Natural killer cell (primary cell): ENCODE measurements at places on chromosomes 3 and 15. TPM values are rescaled to one million over a fixed set of nuclear protein-coding genes. Genes with fewer than 3 reads are reported as not detected.

DNA sequence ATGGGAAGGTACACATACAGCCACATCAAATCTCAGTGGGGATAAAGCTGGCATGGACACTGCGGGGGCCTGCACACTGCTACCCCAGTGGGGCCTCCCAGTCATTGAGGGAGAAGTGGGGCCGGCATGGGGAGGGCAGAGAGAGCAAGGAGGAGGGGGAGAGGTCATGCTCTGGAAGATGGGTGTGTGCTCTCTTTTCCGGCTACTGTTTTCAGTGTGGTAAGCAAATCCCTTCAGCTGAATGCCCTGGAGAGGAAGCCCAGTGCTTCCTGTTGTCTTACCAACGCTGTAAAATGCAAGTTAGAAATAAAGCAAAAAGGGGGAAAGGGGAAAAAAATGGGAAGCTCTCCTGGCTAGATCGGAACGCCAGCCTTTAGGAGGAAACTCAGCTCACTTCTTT lies 30.8 kb downstream of the NRROS start:
- no peak overlapping the region for H3K27ac ChIP-seq
- H3K4me1 ChIP-seq = peaks cover 8% of the 10 kb centered on the region
- no peaks in the 10 kb centered on the region for H3K36me3 ChIP-seq
- DNase-seq = no peak

DNA sequence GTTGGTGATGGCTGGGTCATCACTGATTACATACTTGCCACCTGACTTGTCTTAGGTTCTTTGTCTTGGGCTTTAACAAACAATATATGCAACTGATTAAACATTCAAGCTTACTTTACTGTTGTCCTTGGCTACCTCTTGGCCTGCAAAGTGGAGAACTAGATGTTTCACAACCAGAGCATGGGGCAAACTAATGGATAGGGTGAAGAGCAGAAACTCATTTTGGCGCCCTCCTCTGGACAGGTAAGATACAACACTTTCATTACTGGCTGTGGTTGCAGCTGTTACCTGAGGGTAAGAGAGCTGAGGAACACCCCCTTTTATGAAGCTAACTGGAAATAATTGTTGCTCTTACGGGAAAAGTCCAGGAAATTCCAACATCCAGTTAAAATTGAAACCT lies 262.1 kb downstream of the NAALADL2 start:
- H3K27me3 ChIP-seq = no peaks in the 10 kb centered on the region
- no peaks in the 10 kb centered on the region for H3K36me3 ChIP-seq
- H3K4me1 ChIP-seq = no peaks in the 10 kb centered on the region

GRCh38 chr3:108134555-108134880 lies 43.7 kb upstream of the CD47 start:
- no peaks in the 10 kb centered on the region for H3K27me3 ChIP-seq
- no peak for DNase-seq
- no peaks in the 10 kb centered on the region for H3K36me3 ChIP-seq
- H3K4me1 ChIP-seq = peaks cover 9% of the 10 kb centered on the region
- peak overlapping the region; percentile 70 for H3K27ac ChIP-seq

DNA sequence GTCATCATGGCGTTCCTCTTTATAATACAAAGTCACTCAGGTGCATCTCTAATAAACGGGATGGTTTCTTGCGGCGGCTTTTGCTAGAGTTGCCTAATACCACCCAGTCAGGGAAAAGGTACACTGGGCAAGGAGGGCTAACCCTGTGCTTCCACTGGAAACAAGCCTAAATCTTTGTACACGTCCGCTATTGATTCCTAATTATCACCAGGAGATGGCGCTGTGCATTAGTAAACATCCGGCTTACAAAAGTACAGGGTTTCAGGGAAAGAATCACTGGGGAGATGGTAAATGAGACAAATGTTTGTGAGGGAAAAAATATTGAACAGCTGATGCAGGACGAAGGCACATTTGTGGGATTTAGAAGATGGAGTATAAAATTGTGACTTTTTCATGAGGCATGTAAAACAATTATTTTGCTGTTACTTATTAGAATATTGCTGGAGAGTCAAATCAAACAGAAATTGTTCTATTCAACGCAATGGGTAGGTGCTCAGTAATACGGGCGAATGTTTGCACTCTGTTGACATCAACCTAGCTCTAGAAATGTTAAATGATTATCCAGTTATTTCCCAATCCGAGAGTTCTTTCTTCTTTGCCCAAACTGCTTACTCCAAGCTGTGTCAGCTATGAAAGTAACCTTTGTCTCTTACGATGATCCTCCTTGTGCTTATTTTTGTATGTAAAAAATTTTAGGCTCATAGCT lies 50.6 kb downstream of the GMNC start:
- no peaks in the 10 kb centered on the region for H3K27me3 ChIP-seq
- peak; percentile 4 for DNase-seq
- no peaks in the 10 kb centered on the region for H3K36me3 ChIP-seq
- no peak overlapping the region for H3K4me3 ChIP-seq

DNA sequence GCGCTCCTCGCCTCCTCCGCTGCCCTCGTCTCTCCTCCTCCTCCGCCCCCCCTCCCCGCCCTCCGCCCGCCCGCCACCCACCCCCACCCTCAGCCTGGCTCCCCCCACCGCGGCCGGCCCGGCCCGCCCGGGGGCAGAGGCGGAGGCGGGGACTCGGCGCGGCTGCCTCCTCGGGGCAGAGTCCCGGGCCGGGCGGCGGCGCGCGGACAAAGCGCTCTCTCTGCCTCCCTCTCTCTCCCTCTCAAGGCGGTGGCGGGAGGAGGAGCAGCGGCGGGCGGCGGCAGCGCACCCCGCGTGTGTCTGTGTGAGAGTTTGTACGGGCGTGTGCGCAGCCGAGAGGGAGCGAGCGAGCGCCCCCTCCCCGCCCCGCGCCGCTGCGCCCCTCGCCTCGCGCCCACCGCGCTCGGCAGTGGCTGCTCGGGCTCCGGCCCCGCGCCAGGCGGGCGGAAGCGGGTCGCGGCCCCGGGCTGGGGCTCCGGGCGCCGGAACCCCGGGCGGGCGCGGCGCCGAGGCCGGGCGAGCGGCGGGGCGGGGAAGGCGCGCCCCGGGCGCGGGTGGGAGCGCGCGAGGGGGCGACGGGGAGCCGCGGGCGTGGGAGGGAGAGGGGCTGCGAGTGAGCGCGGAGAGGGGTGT lies at the start of gene IGF2BP2:
TSS of gene IGF2BP2 (minus strand) at position 37 of the 633 bp plus-strand sequence. CDS start 82 bp downstream, outside the sequence.
- H3K27me3 ChIP-seq = peaks cover 30% of the 10 kb centered on the region
- peak; percentile 51 for DNase-seq
- H3K27ac ChIP-seq = peak within 1 kb of the TSS; percentile 50
- peaks cover 23% of the 10 kb centered on the region for H3K4me1 ChIP-seq
- H3K4me3 ChIP-seq = peak within 1 kb of the TSS; percentile 61
- no peaks in the 10 kb centered on the region for H3K36me3 ChIP-seq

- no peaks in the 10 kb centered on the region for H3K36me3 ChIP-seq
- no peaks in the 10 kb centered on the region for H3K27me3 ChIP-seq
- no peak overlapping the region for H3K4me3 ChIP-seq
- DNase-seq = no peak
Observed at GRCh38 chr3:4503050-4503449, 9.9 kb downstream of the ITPR1 start.

- no peaks in the 10 kb centered on the region for H3K36me3 ChIP-seq
- H3K4me1 ChIP-seq = no peaks in the 10 kb centered on the region
- no peak overlapping the region for H3K4me3 ChIP-seq
- DNase-seq = no peak
- H3K27ac ChIP-seq = no peak overlapping the region
- no peaks in the 10 kb centered on the region for H3K27me3 ChIP-seq
Observed at GRCh38 chr3:72299823-72300222, 514.9 kb upstream of the PROK2 start.

The LRRC2 gene
- total RNA-seq = not detected

GRCh38 chr3:4753073-4753691 lies 226.1 kb upstream of the BHLHE40 start:
- H3K4me1 ChIP-seq = peaks cover 75% of the 10 kb centered on the region
- H3K27me3 ChIP-seq = no peaks in the 10 kb centered on the region
- peak overlapping the region; percentile 4 for H3K27ac ChIP-seq
- no peak overlapping the region for H3K4me3 ChIP-seq

The LOXL1 gene
- 1.1 TPM for total RNA-seq

The AP2M1 gene
- total RNA-seq = 157 TPM

DNA sequence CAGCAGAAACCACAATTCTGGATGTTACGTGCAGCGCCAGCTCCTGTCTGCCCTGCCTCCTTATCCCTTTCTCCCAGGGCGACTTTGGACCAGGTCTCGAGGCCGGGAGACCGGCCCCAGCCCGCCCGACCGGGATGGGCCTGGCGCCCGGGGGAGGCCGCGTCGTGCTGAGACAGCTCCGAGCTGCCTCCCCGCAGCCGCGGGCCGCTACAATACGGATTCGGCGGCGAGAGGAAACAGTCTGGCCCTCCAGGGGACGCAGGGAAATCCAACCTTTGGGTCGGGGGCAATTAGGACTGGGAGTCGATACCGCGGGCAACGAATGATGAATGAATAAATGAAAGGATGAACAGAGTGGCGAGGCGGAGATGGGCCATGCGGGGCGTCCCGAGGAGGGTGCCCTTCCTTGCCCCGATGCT lies 537 bp downstream of the GRAMD2A start:
- no peak overlapping the region for H3K27ac ChIP-seq
- H3K4me1 ChIP-seq = peaks cover 6% of the 10 kb centered on the region
- peaks cover 2% of the 10 kb centered on the region for H3K27me3 ChIP-seq
- DNase-seq = no peak

The SCAANT1 gene
- not detected for total RNA-seq

DNA sequence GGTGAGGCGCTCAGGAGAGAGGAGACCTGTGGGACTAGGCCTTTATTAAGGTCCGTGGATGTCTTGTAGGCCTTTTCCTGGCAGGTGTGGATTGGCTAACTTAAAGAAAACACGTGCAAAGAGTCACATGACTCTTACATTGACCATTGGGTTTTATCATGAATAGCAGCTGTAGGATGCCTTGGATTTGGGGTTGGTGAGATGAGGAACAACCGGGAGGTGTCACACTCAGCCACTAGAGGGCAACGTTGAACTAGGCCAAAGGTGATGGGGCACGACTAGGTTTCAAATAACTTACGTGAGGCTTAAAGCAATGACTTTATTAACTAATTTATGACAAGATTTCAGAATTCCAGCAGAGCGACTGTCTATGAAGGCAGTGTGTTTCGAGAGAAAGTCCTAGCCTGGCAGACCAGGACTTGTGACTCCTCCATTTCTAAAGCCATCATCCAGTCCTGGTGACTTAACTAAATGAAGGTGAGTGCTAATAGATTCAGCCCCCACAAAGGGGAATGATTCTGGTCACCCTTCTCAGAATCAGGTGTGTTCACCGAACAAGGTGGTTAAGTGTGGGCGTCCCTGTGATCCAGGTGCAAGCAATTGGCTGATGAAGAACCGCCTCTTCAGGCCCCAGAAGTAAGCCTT lies 345.6 kb downstream of the MCTP2 start:
- H3K27ac ChIP-seq = no peak overlapping the region
- no peak overlapping the region for H3K4me3 ChIP-seq
- H3K27me3 ChIP-seq = peaks cover 12% of the 10 kb centered on the region
- H3K36me3 ChIP-seq = no peaks in the 10 kb centered on the region
- DNase-seq = peak; percentile 58

The CHRM5 gene
- total RNA-seq = 0.12 TPM

DNA sequence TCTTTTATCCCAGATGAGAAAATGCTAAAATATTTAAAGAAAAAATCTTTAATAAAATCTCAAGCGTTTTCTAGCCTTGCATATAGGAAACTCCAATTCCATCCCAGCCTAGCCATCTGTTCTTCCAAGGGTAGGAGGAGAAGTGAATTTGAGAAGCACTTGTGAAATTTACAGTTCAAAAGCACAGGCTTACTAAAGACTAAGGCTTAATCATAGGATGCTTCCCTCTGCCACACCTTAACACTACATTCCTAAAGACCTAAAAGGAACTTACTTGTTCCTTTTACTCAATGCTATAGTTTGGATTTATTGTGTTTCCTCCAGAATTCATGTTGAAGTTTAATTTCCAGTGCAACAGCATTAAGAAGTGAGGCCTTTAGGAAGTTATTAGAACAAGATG lies 764.8 kb upstream of the CADM2 start:
- no peaks in the 10 kb centered on the region for H3K4me1 ChIP-seq
- DNase-seq = no peak
- H3K27me3 ChIP-seq = no peaks in the 10 kb centered on the region
- no peak overlapping the region for H3K27ac ChIP-seq

The ARNT2 gene
- total RNA-seq = not detected

The SEMA3F gene
- total RNA-seq = 1.1 TPM

DNA sequence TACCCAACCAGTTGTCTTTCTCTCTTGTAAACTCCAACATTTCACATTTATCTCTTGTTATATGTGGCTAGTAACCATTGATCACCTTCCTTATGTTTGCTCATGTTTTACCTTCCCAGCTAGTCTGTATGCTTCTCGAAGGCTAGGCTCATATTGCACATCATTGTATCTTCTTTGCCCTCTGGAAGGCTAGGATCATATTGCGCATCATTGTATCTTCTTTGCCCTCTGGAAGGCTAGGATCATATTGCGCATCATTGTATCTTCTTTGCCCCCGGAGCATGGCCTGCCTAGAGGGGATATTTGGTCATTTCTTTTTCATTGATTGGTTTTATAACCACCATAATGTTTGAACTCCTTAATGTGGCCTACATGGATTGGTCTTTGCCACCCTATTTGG lies 39.4 kb upstream of the ATP13A3 start:
- no peak overlapping the region for H3K4me3 ChIP-seq
- H3K27ac ChIP-seq = no peak overlapping the region
- H3K36me3 ChIP-seq = no peaks in the 10 kb centered on the region

DNA sequence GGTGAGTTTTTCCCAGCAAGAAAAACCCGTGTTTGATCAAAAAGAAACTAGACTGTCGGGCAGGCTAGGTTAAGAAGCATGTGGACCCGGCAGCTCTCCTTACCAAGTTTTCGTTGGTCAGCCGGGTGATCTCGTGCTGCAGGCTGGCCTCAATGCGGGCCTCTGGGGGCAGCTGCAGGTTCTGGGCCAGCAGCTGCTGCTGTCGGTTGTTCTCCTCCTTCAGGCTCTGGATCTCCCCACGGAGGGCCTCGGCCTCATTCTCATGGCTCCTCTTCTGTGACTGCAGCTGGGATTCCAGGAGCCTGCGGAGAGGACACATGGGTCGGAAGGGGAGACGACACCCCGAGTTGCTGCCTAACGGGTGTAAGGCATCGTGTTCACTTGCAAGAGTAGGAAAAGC lies 44.5 kb upstream of the MYO5C start:
- no peak overlapping the region for H3K4me3 ChIP-seq
- H3K4me1 ChIP-seq = no peaks in the 10 kb centered on the region
- peaks cover 28% of the 10 kb centered on the region for H3K36me3 ChIP-seq
- no peak for DNase-seq
- no peak overlapping the region for H3K27ac ChIP-seq

DNA sequence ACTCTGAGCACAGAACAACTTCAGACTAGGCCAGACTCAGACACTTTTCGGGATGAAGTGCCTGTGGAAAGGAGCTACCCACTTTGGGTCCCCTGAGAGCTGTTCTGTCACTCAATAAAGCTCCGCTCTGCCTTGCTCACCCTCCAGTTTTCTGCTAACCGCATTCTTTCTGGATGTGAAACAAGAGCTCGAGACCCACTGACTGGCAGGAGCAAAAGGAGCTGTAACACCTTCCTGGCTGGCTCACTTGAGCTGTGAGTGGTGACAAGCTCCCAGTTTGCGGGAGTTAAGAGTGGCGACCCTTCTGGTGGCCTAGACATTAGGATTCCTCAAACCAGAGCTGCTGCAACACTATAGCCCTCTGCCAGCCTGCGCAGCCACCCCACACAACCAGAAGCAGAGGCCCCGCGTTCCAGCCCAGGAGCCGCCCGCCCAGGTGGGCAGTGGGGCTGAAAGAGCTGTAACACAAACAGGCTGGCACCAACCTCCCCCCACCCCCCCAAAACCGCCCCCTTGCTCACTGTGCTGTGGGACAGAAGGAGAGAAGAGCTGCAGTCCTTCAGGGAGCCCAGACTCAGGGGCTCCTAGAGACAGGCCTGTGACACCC lies 1178.1 kb upstream of the GBE1 start:
- H3K4me1 ChIP-seq = no peaks in the 10 kb centered on the region
- no peak overlapping the region for H3K27ac ChIP-seq
- no peak overlapping the region for H3K4me3 ChIP-seq
- DNase-seq = no peak
